ENCODE measurements at places on chromosomes 3 and 15.

DNA sequence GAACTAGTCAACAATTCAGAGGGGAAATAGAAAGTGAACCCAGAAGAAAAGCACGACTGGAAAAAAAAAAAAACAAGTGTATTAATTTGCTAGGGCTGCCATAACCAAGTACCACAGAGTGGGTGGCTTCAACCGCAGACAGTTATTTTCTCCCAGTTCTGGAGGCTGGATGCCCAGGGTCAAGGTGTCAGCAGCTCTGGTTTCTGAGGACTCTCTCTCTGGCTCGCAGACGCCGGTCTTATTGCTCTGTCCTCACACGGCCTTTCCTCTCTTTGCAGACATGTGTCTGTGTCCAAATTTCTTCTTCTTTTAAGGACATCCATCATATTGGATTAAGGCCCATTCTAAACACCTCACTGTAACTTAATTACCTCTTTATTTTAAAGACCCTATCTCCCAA, 291.8 kb downstream of the XXYLT1 start:
- DNase-seq: no peak

DNA sequence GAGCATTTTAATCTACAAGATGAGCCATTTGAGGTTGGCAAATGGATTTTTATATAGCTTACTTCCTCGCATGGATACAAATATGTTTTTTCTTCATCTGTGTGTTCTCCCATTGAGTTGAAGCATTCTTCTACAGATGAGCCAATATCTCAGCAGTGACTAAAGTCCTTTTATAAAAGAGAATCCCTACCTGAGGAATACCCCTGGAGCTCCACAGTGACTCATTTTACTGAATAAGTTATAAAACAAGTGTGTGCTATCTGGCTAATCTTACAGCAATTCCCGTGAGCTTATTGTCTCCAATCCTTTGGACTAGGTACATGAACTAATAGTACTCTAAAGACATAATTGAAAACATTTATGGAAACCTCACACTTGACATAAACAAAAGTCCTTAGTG, 354.2 kb upstream of the BCHE start:
- DNase-seq: no peak

DNA sequence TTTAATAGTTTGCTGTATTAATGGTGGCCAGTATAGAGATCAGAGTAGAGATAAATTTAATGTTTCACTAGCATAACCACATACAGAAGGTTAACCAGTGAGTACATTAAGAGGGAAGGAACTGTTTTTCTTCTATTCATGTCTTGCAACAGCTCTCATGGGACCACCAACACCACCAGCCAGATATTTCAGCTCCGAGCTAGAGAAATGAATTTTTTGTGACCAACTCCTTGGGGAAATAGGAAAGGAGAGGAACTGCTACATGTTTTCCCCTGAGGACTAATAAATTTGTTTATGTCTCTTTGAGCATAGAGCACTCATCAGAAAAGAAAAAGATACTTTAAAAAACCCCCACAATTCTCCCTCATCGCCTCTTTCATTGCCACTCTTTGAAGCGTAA, 247.5 kb downstream of the MBNL1 start:
- DNase-seq: no peak

DNA sequence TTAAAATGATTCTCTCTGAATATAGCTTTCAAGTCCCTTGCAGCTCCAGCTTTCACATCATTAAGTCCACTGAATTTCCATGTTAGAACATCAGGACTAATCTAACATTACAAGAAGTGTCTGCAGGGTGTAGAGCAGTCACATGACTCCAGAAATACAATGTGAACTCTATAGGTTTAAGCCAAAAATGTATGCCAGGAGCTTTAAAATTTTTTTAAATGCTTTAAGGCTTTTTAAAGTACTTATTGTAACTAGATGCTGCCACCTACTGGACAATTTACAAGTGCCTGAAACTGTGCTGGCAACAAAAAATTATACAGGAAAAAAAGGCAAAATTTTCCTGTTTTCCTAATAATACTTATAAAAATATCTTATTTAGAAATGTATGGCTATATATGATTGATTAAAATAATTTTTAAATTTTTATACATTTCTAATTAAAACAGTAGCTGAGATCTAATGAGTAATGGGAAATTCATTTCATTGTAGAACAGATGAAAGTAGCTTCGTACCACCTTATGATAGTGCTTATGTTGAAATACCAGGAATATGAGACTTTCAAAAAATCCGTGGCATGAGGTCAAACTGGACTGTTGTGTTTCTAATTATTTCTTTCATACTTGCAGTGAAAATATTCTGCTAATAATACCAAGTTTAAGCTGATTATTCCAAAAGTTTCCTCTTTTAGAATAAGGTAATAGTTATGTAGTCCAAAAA, 25.7 kb downstream of the FSIP1 start:
- DNase-seq: peak; percentile 30

DNA sequence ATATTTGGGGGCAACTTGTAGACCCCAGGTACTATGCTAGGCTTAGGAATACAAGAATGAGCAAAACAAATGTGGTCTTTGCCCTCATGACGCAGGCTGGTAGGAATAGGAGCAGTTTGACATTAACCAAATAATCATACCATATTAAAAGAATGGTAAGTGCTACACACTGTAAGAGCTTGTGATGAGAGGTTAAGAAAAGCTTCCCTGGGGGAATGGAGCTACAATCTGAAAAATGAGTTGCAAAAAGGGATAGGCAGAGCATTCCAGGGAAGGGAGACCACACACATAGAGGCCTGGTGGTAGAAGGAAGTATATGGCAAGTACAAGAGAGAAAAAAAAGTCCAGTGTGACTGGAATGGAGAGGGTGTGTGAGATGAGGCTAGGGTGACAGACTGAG, 37.3 kb downstream of the TMOD3 start:
- DNase-seq: no peak

- DNase-seq: no peak
These were observed 17.9 kb downstream of the DNAH1 start for GRCh38 chr3:52333869-52334557.

GRCh38 chr3:14925729-14926591, 21.4 kb upstream of the NR2C2 start:
- no peak for DNase-seq

- DNase-seq: no peak
These were observed 7.7 kb upstream of the CX3CR1 start for GRCh38 chr3:39287216-39288164.

GRCh38 chr15:56982987-56983386, 64.5 kb downstream of the TCF12 start:
- no peak for DNase-seq
